Activated CD4-positive, alpha-beta T cell treated with anti-CD3 and anti-CD28 coated beads for 24 hours (primary cell): ENCODE measurements at places on chromosomes 5 and 9.

DNA sequence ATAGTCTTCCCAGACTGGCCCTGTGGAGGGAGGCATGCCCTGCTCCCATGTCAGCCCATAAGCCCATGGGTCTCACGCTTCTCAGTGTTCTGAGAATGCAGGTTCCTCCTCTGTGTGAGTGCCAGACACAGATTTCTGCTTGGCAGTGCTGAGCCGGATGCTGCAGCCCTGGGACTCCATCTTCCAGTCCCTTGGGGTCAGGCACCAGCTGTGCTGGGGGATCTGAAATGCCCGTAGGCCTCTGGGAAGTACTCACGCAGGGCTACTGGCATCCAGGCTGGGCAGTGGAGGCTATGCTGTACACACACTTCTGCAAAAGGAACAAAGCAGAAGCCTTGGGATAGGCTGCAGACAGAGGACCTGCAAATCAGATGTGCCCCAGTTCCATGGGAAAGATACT lies 1944.6 kb downstream of the EFNA5 start:
- DNase-seq, result no peak

DNA sequence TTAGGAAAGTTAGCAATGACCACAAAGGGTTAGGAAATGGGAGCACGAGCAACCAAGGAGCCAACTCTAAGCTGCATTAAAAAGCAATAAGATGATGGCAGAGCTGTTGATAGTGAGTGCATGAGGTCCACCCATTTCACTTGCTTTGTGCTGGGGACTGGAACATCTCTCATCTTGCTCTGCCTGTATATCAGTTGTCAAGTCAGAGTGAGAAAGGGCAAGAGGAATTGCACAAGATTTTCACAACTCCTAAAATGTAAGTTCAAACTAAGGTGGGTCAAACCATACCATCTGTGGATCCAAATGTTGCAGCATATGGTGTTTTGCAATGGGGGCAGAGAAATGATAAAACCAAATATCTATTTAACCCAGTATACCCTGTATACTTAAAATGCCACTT lies 2.8 kb upstream of the ESM1 start:
- no peak for DNase-seq

DNA sequence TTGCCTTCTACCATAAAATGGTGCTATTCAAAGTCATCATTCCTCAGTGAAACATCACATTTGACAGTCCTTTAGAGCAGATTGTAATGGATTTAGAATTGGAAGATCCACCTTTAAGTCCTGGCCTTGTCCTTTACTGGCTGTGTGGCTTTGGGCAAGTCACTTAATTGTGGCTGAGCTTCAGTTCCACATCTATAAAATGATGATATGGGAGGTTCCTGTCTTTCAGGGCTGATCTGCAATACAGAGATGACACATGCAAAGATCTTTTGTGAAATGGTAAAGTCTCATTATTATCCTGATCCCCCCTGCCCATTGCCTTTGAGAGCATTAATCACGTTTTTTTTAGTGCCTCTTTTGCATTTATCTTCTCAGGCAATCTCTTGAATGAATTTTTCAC lies 58.2 kb downstream of the ZFAND5 start:
- no peak for DNase-seq

- no peak for DNase-seq
Observed at GRCh38 chr5:72539038-72539437, 31.8 kb upstream of the ZNF366 start.

DNA sequence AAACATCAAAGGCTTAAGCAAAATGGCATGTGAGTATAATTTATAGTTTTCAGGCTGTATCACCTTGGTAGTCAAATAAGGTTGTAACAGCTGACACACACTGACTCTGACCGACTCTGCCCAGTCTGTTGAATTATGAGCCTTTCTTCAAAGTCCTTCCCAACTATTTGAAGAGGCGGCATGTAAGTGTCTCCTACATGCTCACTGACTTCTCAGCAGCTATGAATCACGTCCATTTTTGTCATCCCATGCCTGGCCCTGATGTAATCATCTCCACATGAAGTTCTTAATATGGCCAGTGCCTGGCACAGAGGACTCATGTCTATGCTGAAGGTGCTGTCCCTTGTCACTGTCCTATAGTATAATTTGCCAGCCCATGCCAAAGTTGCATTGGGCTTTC lies 5.1 kb upstream of the PTBP3 start:
- DNase-seq, result no peak

- DNase-seq, result no peak
Observed at GRCh38 chr9:132910376-132910775, 31.7 kb downstream of the SPACA9 start.

GRCh38 chr5:59055745-59056448 lies 473.0 kb downstream of the RAB3C start:
- DNase-seq, result no peak

GRCh38 chr5:65034813-65035209 lies 266.1 kb downstream of the CWC27 start:
- no peak for DNase-seq

DNA sequence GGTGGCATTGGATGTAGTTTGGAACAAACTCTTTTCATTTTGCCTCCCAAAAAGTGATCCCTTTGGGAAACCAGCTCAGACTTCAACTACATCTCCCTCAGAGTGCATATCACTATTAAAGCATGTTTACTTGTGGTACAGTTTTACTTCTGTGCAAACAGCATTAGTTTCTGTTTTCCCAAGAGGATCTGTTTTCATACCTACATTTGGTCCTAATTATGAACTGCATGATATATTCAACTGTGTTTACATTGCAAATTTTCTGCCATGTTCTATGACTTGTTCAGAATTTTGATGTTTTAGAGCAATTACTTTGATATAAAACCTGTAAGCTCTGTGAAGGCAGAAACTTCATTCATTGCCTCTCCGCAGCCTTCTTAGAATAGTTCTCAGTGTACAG lies 681.5 kb upstream of the ACO1 start:
- no peak for DNase-seq
